Liver (tissue), 10 donors: ENCODE measurements at places on chromosomes 7 and 10. TPM values are rescaled to one million over a fixed set of nuclear protein-coding genes. Genes with fewer than 3 reads are reported as not detected.

Gene CHCHD3
- polyA plus RNA-seq, result 26.0 TPM

Gene CALML3
- not detected for polyA plus RNA-seq

Gene ZNRF2
- 6.9 TPM for polyA plus RNA-seq

Gene DYDC2
- 0.25 TPM for polyA plus RNA-seq

Gene PCLO
- 0.04 TPM for polyA plus RNA-seq

Gene VPS37D
- 1.6 TPM for polyA plus RNA-seq

Gene CLRN3
- 8.1 TPM for polyA plus RNA-seq

Gene FAM221A
- 4.1 TPM for polyA plus RNA-seq

Gene SLC35B4
- 17.7 TPM for polyA plus RNA-seq

Gene PTN
- polyA plus RNA-seq, result 1.3 TPM
